Natural killer cell treated with Interleukin-12 subunit alpha and Interleukin-12 subunit beta and Interleukin-15 and Interleukin-18, amount 100 ng/mL, for 72 hours (primary cell): ENCODE measurements at places on chromosomes 1 and 21. TPM values are rescaled to one million over a fixed set of nuclear protein-coding genes. Genes with fewer than 3 reads are reported as not detected.

DNA sequence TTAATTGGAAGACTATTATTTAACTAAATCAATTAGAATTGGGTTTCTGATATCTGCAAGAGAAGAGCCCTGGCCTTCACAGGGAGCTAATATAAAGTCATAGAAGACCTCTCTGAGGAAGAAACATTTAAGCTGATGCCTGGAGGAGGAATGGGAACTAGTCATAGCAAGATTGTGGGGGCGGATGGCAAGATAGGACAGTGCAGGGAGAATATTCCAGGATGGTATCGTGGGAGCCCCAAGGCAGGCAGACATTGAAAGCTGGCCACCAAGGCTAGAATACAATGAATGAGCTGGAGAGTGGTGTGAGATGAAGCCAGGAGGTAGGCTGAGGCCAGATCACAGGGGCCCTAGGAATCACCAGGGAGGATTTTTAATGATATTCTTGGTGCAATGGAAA lies 20.8 kb upstream of the MYSM1 start:
- DNase-seq: no peak
- H3K4me3 ChIP-seq: no peak overlapping the region
- H3K4me1 ChIP-seq: peaks cover 45% of the 10 kb centered on the region

- H3K4me3 ChIP-seq: no peak overlapping the region
- H3K27me3 ChIP-seq: no peaks in the 10 kb centered on the region
- H3K4me1 ChIP-seq: no peaks in the 10 kb centered on the region
- no peak overlapping the region for H3K27ac ChIP-seq
- no peak for DNase-seq
- no peaks in the 10 kb centered on the region for H3K36me3 ChIP-seq
Measured at GRCh38 chr1:210828996-210829596, 304.9 kb downstream of the KCNH1 start.

DNA sequence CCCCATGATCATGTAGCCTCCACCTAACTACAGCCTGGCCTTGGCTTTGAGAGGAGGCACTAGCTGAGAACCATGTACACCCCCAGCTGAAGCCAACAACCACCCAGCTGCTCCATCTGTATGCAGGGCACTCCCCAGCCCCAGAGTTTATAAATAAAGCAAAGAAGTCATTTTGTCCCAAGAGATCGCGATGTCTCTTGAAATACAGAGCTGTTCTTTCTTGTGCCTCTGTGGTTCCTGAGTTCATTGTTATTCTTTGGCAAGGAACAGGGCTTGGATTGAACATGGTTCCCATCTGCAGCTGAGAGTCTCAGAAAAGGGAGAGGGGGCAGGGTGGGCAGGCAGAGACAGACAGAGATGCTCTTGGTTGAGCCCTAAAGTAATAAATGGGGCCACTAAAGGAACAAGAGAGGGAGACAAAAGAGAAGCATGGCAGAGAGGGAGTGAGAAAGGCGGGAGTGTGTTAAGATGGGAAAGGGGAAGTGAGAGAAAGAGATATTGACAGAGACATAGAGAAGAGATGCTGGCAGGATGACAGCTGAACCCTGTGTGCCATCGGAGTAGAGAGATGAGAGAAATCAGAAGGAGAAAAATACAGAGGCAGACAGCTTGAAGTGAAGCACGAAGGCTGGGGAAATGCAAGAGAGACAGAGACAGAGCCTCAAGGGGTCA lies 63.3 kb downstream of the TNR start:
- H3K36me3 ChIP-seq: no peaks in the 10 kb centered on the region
- H3K4me1 ChIP-seq: no peaks in the 10 kb centered on the region
- H3K27me3 ChIP-seq: peaks cover 21% of the 10 kb centered on the region
- H3K27ac ChIP-seq: no peak overlapping the region

- H3K4me1 ChIP-seq: no peaks in the 10 kb centered on the region
- peaks cover 14% of the 10 kb centered on the region for H3K27me3 ChIP-seq
- H3K27ac ChIP-seq: no peak overlapping the region
- no peak for DNase-seq
- no peak overlapping the region for H3K4me3 ChIP-seq
- peaks cover 5% of the 10 kb centered on the region for H3K36me3 ChIP-seq
Measured at GRCh38 chr1:56868761-56869160, 14.2 kb downstream of the C8A start.

- no peaks in the 10 kb centered on the region for H3K27me3 ChIP-seq
- H3K36me3 ChIP-seq: no peaks in the 10 kb centered on the region
- H3K27ac ChIP-seq: no peak overlapping the region
- H3K4me1 ChIP-seq: no peaks in the 10 kb centered on the region
Measured at GRCh38 chr1:67555461-67556296, 125.5 kb upstream of the SERBP1 start.

GRCh38 chr1:231965615-231966014 lies 339.0 kb downstream of the DISC1 start:
- peaks cover 14% of the 10 kb centered on the region for H3K4me1 ChIP-seq
- H3K27ac ChIP-seq: no peak overlapping the region
- H3K4me3 ChIP-seq: no peak overlapping the region
- H3K27me3 ChIP-seq: no peaks in the 10 kb centered on the region
- DNase-seq: no peak

GRCh38 chr1:208206092-208206698 lies 38.0 kb downstream of the PLXNA2 start:
- no peak overlapping the region for H3K4me3 ChIP-seq
- DNase-seq: no peak
- H3K4me1 ChIP-seq: no peaks in the 10 kb centered on the region
- no peak overlapping the region for H3K27ac ChIP-seq

GRCh38 chr1:29349871-29350491 lies 113.7 kb downstream of the PTPRU start:
- DNase-seq: no peak
- no peaks in the 10 kb centered on the region for H3K4me1 ChIP-seq
- no peaks in the 10 kb centered on the region for H3K36me3 ChIP-seq
- no peak overlapping the region for H3K4me3 ChIP-seq
- peaks cover 31% of the 10 kb centered on the region for H3K27me3 ChIP-seq

DNA sequence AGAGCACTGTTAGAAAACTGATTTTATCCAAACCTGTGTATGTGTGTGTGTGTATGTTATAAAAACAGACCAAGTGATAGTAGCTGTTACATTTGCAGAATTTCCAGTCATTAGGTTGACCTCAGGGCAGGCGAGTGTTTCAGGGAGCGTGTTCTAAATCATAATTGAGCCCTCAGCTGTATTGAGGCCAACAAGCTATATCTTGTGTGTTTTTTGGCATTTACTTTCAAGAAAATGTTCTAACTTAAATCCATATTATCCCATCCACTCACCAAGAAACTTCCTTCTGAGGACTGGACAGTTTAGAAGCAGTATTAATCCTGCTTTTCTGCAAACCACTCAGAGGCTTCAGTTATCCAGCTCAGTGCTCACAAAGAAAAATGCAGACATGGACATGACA lies 12.0 kb downstream of the DDAH1 start:
- no peak overlapping the region for H3K4me3 ChIP-seq
- no peak for DNase-seq
- H3K36me3 ChIP-seq: no peaks in the 10 kb centered on the region
- H3K27me3 ChIP-seq: peaks cover 8% of the 10 kb centered on the region

GRCh38 chr1:50427818-50428779 lies 4.9 kb upstream of the DMRTA2 start:
- H3K4me1 ChIP-seq: peaks cover 24% of the 10 kb centered on the region
- peaks cover 7% of the 10 kb centered on the region for H3K36me3 ChIP-seq
- H3K27ac ChIP-seq: peak overlapping the region; percentile 16
- peaks cover 75% of the 10 kb centered on the region for H3K27me3 ChIP-seq
- DNase-seq: no peak

GRCh38 chr1:154006136-154006535 lies 15.6 kb downstream of the RPS27 start:
- H3K4me1 ChIP-seq: no peaks in the 10 kb centered on the region
- no peaks in the 10 kb centered on the region for H3K27me3 ChIP-seq
- H3K4me3 ChIP-seq: no peak overlapping the region

DNA sequence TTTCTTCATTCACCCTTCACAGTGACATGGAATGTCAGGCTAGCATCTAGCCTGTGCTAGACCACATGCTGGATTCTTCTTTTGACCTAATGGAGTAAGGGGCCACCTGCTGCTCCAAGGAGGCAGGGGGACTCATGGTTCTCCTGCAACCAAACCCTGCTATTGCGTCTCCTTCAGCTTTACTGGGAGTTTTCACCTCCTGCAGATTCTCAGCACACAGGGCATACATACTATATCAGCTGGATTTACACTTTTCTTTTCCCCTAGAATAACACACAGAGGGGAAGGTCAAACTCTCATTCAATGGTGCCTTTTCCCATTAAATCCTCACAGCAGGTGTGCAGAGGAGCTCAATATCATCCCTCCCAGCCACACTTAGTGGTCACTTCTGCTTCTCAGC lies 16.6 kb upstream of the AK5 start:
- DNase-seq: no peak
- peaks cover 6% of the 10 kb centered on the region for H3K27me3 ChIP-seq
- H3K4me3 ChIP-seq: no peak overlapping the region
- H3K27ac ChIP-seq: no peak overlapping the region
- peaks cover 5% of the 10 kb centered on the region for H3K4me1 ChIP-seq

DNA sequence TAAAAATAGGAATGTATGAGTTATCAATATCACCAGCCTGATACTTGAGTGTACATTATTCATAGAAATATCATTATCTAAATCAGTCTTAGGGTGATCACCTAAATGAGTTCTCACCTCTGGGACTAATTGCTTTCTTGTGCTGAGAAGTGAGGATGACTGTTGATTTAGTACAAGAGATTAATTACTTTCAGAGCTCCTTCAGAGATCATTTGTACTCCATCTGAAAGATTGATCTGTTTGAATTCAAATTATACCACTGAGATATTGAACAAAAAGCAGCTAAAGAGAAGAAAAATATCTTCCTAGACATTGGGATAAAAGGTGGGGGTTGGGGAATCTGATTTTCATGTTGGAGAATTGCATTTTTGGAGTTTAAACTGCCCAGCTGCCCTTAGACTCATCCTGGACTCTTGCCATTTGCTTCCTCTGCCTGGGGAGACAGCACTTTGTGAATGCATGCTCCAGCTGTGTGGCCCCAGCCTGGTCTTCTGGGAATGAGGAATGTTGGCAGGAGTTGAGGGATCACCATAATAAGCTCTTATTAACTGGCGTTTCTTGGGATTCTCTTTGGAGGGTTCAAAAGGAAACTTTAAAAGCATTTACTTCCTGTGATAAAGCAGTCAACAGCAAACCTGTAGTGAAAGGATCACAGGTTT lies 19.7 kb upstream of the PGBD2 start:
- H3K36me3 ChIP-seq: no peaks in the 10 kb centered on the region
- no peak overlapping the region for H3K4me3 ChIP-seq
- DNase-seq: no peak
- peaks cover 6% of the 10 kb centered on the region for H3K4me1 ChIP-seq

DNA sequence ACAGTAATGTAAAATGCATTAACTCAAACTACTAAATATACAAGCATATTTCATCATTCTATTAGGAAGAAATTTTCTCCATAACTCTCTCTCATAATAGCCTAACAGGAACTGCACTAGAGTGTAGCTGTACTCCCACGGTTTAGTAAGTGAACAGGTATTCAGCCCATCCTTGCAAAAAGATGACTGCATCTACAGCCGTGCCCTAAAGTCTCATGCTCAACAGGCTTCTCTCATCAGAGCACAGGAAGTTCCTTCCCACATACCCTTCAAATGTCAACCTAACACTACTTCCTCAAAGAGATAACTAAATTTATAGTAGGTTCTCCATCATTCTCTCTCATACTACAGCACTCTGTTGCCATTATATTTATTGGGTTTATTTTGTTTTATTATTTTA lies 251.6 kb downstream of the AKT3 start:
- H3K36me3 ChIP-seq: peaks cover 9% of the 10 kb centered on the region
- H3K27ac ChIP-seq: peak overlapping the region; percentile 12
- peaks cover 54% of the 10 kb centered on the region for H3K4me1 ChIP-seq
- peak overlapping the region; percentile 64 for H3K4me3 ChIP-seq
- DNase-seq: no peak

- H3K36me3 ChIP-seq: no peaks in the 10 kb centered on the region
- H3K4me3 ChIP-seq: peak overlapping the region; percentile 36
- H3K27me3 ChIP-seq: peaks cover 3% of the 10 kb centered on the region
- peak; percentile 67 for DNase-seq
Measured at GRCh38 chr1:156124557-156125483, 10.3 kb downstream of the LMNA start.

DNA sequence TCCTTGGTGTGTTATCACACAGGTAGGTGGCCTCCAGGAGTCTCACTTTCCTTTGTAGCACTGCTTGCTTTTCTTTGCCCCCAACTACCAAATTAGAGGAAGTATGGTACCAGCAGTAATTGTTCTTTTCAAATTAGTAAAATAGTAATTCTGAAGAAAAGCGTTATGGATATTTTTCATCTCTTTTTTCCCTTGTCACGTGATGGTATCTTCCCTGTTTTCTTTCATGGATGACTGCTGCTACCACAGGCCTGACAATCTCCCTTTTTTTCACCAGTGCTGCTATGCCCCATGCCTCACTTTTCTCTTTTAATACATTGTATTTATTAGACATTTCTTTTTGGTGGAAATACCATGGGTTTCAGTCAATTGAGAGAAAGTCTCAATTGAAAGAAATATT lies 3.3 kb downstream of the ZBTB37 start:
- no peaks in the 10 kb centered on the region for H3K27me3 ChIP-seq
- no peak for DNase-seq
- H3K36me3 ChIP-seq: peaks cover 20% of the 10 kb centered on the region
- peak overlapping the region; percentile 92 for H3K27ac ChIP-seq

DNA sequence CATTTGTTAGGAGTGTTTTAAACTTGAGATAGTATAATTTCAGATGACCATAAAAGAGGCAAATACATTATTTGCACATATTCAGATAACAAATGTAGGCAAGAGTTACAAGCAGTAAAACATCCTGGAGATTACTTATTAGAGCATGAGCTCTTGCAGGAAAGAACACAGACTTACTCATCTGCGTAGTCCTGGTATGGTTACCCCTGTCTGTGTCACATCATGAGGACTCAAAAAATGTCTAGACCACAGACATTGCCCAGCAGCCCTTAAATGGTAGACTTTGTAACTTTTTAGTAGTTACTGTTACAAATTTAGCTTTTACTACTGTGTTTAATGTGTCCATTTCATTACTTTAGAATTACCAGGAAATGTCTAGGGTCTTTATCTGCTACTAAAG lies 12.8 kb downstream of the CACHD1 start:
- no peaks in the 10 kb centered on the region for H3K36me3 ChIP-seq
- no peak for DNase-seq
- H3K4me1 ChIP-seq: no peaks in the 10 kb centered on the region

GRCh38 chr1:85058786-85059185 lies 10.5 kb upstream of the MCOLN3 start:
- no peaks in the 10 kb centered on the region for H3K36me3 ChIP-seq
- peaks cover 11% of the 10 kb centered on the region for H3K4me1 ChIP-seq
- H3K4me3 ChIP-seq: no peak overlapping the region
- H3K27ac ChIP-seq: no peak overlapping the region

The BEND5 gene
- 3.7 TPM for total RNA-seq

The ADGRL4 gene
- total RNA-seq: not detected

The LEPROT gene
- total RNA-seq: 24.2 TPM

The PTPN22 gene
- total RNA-seq: 26.0 TPM

The NBPF6 gene
- 0.52 TPM for total RNA-seq

The NBPF20 gene
- total RNA-seq: 1.0 TPM

The NTMT2 gene
- total RNA-seq: not detected

The LEFTY2 gene
- total RNA-seq: not detected
